ENCODE measurements at places on chromosomes 2 and 18.

DNA sequence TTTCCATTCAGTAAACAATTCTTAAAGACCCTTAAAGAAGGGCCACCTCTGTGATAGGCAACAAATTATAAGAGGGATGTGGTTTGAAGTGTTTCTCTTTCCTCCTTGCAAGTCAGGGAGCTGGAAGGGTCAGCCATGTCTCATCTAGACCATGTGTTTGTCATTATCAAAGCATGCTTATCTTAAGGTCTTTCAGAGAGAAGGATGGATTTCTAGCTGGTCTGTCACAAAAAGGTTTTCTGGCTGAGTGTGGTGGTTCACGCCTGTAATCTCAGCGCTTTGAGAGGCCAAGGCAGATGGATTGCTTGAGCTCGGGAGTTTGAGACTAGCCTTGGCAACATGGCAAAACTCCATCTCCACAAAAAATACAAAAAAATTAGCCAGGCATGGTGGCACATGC lies 59.2 kb upstream of the PEX13 start:
- DNase-seq, result no peak

DNA sequence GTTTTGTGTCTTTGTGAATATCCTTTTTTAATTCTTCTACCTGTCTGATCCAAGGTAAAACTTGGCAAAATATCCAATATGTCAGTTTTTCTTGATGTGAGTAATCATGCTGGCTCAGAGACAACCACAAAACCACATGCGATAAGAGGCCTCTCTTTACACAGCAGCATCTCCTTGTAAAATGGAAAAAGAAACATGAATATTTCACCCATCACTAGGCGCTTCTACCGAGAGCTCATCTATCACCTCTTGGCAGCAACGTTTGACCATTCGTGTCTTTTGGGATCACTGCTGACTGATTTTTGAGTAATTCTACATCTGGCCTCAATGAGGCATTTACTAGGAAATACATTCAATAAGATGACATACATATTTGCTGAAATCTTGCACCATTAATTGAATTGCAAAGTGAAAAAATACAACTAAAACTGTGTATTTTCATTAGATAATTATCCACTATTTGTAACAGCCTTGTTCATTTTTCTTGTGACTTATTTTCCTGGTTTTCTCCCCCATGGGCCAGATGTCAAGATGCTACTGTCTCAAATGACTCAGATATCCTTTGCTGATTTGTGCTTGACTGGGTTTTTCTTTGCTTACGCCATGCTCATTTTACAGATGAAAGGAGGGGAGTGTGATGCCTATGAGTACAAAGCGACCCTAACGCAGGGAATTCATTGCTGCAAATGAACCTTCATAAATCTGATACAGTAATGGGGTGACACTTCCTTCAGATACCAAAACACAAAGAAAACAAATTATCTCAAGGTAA lies 467.5 kb downstream of the FBXO15 start:
- DNase-seq, result no peak

DNA sequence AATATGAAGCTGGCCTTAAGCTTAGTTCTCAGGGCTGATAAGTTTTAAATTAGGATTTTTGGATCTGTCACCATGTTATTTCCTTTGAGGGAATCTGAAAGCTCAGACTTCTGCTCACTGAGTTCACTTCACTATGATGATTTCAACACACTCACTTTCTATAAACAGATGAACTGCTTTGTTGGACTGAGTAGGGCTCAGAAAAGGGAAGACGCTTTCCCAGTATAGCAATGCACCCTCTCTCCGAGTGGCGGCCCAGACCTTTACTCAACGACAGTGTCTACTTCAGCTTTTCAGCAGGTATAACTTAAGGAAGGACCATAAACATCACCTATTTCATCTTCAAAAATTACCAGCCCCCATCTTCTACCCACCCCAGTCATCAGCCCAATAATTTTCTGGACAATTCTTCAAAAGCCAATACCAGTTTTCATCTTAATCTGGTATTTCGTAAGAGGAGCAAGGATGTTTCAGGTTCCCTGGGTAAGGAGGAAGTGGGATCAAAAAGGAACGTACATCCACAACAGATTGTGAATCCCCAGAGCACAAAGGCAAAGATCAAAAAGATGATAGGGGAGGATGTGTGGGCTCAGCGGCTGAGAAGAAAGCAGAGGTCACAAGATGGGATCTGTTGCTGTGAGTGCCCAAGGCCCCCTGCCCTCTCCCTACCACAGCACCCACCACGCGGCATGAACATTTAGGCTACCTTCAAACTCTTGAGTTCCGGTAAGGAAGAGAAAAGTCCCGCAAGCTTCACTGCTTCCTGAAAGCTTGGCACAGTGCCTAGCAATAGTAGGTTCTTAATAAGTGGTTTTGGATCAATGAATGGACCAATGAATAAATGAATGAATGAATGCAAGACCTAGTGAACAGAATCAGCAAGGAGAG lies 41.9 kb downstream of the LPIN2 start:
- no peak for DNase-seq

GRCh38 chr2:12059616-12060441 lies 313.4 kb downstream of the LPIN1 start:
- no peak for DNase-seq

GRCh38 chr2:209391776-209392401 lies 32.0 kb upstream of the MAP2 start:
- DNase-seq, result no peak

GRCh38 chr18:58638441-58638840 lies 9.6 kb upstream of the ALPK2 start:
- DNase-seq, result no peak

- DNase-seq, result no peak
Measured at GRCh38 chr2:30204281-30204680, 27.1 kb upstream of the LBH start.

DNA sequence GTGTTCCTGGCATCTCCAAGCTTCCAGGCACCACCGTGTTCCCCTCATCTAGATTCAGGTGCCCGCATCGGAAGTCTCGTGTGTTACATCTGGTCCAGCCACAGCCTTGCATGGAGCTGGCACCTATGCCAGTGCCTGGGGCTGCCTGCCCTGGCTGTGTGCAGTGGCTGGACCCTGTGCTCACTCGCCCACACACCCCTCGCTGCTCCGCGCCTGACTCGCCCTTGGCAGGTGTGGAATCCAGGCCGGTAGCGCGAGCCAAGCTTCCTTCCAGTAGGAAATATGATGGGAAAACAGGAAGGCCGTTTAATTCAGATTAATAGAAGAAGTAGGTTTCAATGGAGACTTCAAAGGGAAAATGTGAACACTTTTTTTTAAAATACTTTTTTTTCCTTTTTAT lies 78.0 kb downstream of the PTPN4 start:
- DNase-seq, result no peak

DNA sequence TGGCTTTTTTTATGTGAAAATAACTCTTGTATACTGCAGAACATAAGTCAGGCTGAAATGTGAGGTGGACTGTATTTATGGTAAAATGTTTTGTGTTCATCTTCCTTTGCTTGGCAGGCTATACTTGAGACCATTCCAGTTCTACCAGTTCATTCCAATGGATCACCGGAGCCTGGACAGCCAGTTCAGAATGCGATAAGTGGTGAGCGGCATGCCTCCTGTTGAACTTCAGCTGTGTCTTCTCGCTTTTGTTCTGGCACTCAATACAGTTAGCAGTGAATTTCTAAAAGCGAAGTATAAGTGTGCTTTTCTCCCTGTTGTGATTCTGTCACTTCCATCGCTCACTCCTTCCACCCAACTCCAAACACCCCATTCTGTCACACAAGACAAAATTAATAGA lies 138.5 kb downstream of the ARHGAP28 start:
- DNase-seq, result no peak

GRCh38 chr2:9215680-9216079 lies 9.1 kb downstream of the ASAP2 start:
- no peak for DNase-seq

- no peak for DNase-seq
Measured at GRCh38 chr2:78614726-78615125, 410.8 kb upstream of the REG3G start.

GRCh38 chr2:211512806-211513205 lies 956.4 kb downstream of the CPS1 start:
- DNase-seq, result no peak

- DNase-seq, result no peak
Measured at GRCh38 chr2:189175869-189176433, 3.6 kb downstream of the COL5A2 start.

GRCh38 chr18:44958455-44958854 lies 277.8 kb downstream of the SETBP1 start:
- DNase-seq, result no peak

DNA sequence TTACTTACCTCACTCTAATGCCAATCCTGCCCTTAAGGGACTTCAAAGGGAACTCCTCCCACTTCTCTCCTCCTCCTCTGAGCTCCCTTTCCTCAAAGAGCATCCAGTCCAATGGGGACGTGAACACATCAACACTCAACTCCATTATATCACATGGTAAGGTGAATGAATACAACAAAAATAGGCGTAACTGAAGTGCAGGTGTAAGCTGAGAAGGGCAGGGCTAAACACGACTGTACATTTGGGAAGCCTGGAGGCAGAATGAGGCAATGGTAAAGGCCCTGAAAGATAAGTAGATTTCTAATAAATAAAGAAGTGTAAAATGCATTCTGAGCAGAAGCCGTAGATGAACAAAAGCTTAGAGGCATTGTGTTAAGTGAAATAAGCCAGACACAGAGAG lies 226.1 kb upstream of the TRIB2 start:
- DNase-seq, result no peak

DNA sequence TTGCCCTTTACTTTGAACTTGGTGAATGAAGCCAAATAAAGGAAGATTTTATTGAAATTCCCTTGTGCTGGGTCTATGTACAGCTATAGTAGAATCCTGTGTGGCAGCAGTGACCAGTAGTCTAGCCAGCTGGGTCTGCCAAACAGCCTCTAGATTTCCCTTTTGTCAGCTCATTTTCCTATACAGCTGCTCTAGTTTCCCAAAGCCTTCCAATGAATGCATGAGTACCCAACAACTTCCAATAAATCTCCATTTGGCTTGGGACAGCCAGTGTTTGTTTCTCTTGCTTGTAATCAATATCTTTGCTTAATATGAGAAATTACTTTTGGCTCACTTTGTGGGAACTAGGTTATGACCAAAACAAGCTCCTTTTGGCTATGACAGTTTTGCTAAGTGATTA lies 43.6 kb downstream of the SCN9A start:
- DNase-seq, result no peak

- no peak for DNase-seq
Measured at GRCh38 chr18:63788447-63789096, 13.4 kb downstream of the SERPINB7 start.

DNA sequence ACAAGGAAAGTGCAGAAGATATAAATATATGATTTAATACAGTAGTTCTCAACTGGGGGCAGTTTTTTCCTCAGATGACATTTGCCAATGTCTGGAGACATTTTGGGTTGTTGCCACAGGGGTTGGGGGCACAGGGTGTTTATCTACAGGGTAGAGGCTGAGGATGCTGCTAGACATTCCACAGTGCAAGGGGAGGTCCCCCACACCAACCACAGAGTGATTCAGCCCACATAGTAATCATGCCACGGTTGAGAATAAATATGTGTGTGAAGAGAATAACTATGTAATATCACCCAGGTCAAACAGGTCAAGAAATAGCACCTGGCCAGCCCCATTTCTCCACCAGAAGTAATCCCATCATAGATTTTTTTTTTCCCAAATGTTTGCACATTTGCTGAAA lies 17.9 kb downstream of the DYSF start:
- DNase-seq, result no peak

DNA sequence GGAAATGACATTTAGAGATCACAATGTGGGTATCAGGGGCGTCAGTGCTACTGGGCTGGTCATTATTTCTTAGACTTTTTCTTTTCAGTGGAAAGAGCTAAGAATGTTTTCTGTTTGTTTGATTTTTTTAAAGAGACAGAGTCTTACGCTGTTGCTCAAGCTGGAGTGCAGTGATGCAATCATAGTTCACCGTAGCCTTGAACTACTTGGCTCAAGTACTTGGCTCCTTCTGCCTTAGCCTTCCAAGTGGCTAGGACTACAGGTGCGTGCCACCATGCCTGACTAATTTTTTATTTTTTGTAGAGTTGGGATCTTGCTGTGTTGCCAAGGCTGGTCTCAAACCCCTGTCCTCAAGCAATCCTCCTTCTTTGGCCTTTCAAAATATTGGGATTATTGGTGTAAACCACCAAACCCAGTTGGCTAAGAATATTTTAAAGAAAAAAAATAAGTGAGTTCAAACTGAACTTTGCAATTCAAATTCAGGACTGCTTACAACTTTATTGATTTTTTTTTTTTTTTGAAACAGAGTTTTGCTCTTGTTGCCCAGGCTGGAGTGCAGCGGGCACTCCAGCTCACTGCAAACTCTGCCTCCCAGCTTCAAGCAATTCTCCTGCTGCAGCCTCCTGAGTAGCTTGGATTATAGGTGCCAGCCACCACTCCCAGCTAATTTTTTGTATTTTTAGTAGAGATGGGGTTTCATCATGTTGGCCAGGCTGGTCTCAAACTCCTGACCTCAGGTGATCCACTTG lies 154.2 kb downstream of the MIB1 start:
- DNase-seq, result no peak

DNA sequence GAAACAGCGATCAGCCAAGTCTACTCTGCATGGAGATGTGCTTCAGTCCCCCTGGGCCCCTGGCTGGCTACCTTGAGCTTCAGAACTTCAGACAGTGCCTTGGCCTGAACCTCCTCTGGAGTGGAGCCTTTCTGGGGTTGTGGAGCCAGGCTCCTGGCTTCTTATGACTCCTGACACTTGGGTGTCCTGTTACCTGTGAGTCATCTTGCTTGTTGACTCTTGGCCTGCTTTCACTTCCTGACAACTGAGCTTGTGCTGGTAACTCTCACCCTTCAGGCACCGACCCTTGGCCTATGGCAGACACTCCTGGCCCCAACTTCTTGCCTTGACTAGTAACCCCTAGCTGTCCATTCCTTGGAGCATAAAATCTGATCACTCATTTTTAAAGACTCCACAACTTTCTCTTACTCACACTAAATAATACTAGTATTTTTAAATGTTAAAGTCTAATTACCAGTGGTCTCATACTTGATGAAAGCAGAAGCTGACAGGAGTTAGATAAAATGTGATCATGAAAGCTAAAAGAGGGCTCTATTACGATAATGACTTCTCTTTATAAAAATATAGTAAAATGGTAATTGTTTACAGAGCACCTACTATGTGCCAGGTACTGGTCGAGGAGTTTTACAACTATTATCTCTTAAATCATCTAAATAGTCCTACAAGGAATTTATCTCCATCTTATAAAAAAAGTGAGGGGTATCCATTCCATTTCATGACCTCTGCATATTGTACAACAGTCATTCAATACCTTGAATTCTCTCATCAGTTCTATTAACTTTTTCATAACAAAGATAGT lies 46.3 kb upstream of the VIT start:
- no peak for DNase-seq
